SW 1271 (cell line): ENCODE measurements at places on chromosomes 2 and 18.

DNA sequence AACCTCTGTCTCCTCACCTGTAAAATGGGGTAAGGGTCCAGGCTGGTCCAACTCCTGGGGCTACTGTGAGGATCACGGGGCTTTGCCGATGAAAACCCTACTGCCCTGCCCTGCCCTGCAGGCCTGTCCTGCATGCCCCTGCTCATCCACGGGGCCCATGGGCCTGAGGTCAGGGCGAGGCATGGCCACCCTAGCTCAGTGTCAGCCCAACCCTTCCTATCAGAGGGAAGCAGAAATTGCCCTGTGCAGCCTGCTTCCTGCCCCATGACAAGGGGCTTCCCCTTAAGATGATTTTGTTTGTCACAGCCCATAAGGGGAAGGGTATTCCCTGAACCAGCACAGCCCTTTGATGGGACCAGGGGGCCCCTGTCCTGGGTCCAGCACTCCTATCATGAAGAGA, 353.6 kb upstream of the ID2 start:
- no peak for DNase-seq

DNA sequence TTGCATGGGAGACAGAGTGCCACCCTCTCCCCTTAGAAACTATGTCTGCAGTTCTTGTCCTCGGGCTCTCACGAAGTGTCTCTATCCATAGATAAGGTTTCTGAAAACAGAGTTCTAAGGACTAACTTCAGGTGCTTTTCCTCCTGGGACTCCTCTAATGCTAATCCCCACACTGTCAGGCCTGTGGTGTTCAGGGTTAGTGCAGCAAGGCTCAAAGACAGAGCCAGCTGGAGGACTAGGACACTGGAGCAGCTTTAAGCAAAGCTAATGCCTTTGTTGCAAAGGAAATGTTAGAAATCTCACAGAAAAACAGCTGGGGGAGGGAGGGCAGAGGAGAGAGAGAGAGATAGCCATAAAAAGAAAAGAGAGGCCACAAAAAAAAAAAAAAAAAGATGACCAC, 824.0 kb upstream of the FSHR start:
- no peak for DNase-seq

- no peak for DNase-seq
Measured at GRCh38 chr2:70984228-70984575, 5.8 kb downstream of the ANKRD53 start.

DNA sequence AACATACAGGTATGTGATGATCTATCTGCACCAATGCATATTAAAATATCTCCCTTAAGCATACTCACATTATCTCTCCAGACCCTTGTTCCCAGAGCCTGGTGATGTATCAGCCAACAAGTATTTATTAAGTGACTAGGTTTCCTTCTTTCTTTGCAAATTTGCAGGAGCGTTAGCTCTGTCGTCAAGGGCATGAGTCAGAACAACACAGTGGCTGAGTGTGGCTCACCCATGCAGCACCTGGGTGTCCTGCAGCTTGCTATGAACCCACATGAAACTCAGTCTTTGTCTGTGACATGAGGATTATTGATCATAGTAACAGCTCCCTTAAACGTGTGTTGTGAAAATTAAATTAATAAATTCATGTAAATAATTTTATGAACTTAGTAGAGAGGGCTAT, 96.6 kb downstream of the PIEZO2 start:
- no peak for DNase-seq

GRCh38 chr18:3466045-3466444, 16.1 kb downstream of the TGIF1 start:
- DNase-seq, result peak; percentile 50

DNA sequence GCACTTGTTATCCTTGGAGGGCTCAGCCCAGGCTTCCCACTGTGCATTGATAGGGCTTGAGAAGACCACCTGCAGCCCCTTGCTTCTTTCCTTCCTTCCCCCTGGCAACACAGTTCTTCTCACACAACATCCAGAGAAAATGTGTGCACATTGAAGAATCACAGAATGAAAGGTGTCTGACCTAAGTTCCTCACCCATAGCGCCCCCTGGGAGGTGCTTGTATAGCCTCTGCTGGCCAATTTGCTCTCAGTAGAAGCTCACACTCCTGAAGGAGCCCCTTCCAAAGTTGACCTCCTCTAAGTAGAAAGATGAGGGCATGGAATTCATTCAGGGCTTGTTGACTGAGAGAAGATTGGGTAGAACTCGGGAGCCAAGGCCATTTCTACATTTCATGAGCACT, 758.4 kb upstream of the KLHL29 start:
- DNase-seq, result no peak

GRCh38 chr18:28984731-28985130, 807.8 kb upstream of the CDH2 start:
- no peak for DNase-seq

DNA sequence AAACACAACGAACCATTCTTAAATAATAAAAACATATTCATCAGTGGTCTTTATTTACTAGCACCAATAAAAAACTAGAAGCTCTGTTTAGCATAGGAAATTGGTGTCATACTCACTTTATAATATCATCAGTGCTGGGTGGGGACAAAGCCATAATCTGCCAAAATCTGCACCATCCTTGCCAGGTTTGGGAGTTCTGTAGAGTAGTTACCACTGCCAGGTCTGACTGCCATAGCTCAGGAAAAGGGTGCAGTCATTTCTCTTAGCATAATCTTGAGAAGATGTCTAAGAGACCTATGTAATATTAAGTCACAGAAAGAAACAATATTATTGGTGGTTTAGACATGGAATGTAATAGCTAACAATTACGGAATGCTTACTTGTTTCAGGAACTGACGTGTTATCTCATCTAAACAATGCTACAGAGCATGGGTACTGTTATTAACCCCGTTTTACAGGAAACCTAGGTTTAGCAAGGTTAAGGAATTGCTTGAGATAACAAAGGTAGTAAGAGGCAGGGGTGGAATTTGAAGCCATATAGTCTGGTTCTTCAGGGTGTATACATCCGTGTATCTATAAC, 1.6 kb upstream of the MARCHF7 start:
- DNase-seq, result no peak

GRCh38 chr2:149915151-149915550, 327.6 kb upstream of the MMADHC start:
- DNase-seq, result no peak

- DNase-seq, result no peak
Measured at GRCh38 chr18:48172226-48173006, 236.8 kb downstream of the ZBTB7C start.
